ENCODE measurements at places on chromosomes 3 and 15. TPM values are rescaled to one million over a fixed set of nuclear protein-coding genes. Genes with fewer than 3 reads are reported as not detected.

- no peak for DNase-seq
Observed at GRCh38 chr3:161217496-161217895, 3.6 kb upstream of the NMD3 start.

GRCh38 chr3:32401556-32402081 lies 10.0 kb downstream of the CMTM7 start:
- DNase-seq: peak; percentile 77

DNA sequence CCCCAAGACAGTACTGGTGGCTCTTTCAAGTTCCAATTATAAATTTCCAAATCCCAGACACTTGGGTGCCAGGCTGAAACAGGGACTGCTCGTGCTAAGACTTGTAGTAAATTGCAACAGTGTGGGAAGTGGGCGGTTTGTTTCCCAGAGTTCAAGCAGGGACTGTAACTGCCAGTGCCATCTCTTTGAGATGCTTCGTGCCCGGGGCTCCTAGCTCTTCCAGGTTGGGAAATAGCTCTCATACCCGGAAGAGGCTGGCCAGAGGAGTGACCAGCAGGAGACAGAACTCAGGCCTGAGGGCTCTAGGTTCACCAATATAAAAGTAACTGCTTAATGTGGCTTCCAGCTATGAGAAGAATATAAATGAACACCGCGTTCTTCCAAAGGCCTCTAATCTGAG lies 54.0 kb upstream of the NEO1 start:
- DNase-seq: no peak

DNA sequence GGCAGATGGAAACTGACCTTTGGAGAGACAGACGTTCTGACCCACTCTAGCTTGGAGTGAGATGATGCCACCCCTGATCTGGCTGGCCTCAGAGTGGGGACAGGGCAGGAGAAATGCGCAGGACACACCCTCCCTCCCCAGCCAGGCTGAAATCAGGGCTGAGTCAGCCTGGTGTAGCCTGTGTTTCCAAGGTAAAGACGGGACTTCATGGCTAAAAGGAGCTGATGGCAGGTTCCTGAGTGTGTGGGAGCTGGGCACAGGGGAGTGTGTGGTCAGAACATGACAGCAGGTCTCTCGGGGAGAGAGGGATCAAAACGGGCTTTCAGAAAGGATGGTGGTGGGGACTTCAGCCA lies 14.6 kb upstream of the POLG start:
- no peak for DNase-seq

DNA sequence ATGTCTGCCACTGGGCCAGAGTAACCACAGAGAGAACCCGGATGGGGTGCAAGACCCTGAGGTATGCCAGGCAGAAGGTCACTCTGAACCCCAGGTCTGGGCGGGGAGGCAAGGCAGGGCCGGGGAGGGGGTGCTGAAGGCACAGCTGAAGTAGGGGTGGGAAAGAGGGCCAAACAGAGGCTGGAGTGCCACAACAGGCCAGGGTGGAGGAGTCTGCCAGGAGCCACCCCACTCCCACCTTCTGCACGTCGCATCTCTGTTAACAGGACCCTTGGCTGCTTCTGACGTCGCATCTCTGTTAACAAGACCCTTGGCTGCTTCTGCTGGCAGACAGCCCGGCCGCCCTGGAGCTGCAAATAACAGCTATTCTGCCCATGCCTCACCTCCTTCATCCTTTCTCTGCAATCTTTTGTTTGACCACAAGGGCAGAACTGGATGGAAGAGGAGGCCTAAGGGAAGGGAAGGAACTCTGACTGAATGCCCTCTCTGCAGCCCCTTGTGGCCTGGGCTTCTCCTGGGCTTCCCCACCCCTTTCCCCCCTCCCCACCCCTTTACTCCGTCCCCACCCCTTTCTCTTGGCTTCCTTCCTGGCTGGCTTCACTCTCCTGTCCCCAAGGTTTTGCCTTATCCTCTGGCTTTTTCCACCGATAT lies 20.6 kb upstream of the FBLN2 start:
- no peak for DNase-seq

DNA sequence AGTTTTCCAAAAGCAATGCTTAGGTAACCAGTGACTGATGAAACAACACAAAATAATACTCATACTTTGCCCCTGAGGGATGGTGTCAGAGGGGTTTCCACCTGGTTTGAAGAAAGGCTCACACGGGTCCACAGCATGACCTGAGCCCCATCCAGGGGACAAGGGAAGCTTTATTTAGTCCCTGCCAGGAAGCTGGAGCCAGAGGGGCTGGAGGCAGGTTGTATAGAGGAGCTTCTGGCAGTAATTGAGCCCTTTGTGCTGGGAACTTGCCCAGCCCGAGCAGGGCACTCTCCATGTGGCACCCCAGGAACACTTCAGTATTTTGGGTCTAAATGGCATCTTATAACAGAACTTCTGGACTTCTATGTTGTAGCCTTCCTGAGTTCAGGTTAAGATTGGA lies 39.2 kb upstream of the EPHB1 start:
- DNase-seq: no peak

- no peak for DNase-seq
Observed at GRCh38 chr3:132787616-132788300, 65.5 kb upstream of the NPHP3 start.

GRCh38 chr15:74128785-74129585 lies 1.4 kb upstream of the ISLR2 start:
- no peak for DNase-seq

- DNase-seq: no peak
Observed at GRCh38 chr15:39058351-39059131, 493.9 kb upstream of the RASGRP1 start.

- no peak for DNase-seq
Observed at GRCh38 chr3:114427285-114428043, 133.6 kb downstream of the TIGIT start.

DNA sequence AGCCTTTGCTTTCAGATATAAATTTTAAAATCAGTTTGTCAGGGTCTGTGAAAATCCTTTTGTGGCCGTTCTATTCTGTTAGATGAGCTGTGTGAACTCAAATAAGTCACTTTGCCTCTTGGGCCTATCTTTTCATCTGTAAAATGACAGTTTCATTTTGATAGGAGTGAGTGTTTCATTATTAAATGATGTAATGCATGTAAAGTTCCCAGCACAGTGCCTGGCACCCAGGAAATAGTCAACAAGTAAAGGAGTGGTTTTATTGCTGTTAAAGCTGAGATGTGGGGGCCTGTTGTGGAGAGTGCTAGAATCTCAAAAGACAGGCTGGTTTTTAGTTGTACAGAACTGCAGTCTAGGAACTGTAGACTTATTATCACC lies 394.5 kb upstream of the CFAP20DC start:
- no peak for DNase-seq

DNA sequence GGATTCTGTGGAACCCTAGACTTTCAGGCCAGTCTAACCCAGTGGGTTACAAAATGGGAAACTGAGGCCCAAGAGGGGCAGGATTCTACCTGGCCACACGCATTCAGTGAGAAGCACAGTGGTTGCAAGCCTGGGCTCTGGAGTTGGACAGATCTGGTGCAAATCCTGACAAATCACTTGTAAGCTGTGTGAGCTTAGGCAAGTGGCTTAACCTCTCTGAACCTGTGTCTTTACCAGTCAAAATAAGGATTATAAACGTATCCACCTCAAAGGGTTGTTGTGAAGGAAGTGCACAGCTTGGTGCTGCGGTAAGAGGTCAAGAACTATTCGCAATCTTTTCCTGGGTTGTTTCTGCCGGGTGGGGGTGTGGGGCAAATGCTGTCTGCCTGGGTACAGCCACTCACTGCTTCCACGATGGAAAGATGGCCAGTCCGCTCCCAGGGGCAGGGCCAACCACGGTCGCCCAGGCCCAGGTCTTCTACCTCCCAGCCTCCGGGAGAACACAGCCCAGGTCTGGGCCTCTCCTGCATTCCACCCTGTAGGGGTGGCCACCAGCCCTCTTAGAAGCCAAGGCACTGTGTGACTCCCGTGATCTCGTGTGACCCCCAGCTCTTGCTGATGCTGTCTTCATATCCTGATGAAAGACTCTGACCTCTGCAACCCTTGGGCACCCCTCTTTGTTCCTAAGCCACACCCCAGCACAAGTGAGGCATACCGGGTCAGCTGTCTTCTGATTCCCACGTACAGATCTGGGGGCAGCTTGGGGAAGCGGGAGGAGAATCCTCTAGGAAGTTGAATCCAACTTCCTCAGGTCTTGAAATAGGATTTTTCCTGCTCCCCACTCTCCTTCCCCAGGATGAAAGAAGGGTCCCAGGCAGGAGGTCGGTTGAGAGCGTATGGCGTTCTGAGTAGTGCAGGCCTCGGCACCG lies 1.5 kb downstream of the CHRNA3 start:
- no peak for DNase-seq

DNA sequence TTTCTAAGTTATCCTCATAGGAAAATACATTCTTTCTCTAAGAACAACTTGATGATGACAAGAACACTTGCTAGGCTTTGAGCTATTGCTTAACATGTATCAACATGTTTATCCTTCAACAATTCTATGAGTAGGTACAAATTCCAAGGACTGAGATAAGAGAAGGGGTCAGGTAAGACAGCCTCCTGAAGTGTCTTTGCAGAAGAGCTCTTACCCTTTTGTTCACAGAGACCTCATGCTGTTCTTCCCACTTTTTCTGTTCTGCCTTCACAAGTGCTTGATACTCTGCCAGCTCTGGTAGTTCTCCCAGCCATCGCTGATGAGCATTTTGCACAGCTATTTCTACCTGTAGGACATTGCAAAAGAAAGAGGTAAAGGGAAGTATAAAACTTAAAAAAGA lies 50.9 kb downstream of the CEP152 start:
- no peak for DNase-seq

GRCh38 chr15:39455471-39455991 lies 125.3 kb upstream of the THBS1 start:
- no peak for DNase-seq

DNA sequence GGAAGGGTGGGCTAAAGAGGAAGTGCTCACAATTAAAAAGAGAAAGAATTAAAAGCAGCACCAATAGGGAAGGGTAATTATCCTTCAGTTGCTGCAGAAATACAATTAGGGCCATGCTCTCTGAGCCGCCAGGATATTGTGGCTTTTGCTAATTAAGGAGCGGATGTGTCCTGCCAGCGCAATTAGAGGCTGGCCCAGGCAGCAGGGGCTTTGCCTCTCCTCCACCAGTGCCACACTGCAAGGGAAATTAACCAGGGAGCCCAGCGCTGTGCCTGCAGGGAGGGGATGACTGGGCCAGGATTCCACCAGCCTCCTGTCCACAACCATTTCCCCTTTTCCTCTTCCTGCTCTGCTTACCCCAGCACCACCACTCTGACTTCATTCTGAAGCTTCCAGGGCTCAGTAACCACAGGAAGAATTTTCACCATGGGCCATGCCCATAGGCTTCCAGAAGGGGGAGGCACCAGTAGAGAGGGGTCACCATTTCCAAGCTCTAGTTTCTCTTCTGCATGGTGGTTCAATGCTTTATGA lies 10.4 kb upstream of the AEN start:
- no peak for DNase-seq

- no peak for DNase-seq
Observed at GRCh38 chr3:101011136-101011535, 17.9 kb upstream of the ABI3BP start.

- DNase-seq: no peak
Observed at GRCh38 chr3:52078781-52079560, 22.6 kb upstream of the DUSP7 start.

DNA sequence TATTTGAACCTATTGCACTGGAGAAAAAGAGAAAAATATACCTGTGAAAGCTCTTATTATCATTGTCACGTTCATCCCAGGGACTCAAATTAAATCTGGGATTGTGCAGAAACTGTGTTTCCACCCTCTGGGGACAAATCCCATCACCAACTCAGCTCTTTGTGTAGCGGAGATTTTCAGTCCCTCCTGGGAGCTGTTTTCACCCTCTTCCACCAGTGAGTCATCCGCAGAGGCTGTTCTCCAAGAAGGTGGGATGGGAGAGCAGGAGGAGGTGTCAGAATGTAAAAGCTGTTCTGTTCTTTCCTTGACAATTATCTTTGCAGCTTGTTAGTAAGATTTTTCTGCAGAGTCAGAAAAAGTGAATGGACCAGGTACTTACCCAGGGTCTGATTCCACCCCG lies 28.0 kb downstream of the SV2B start:
- no peak for DNase-seq

GRCh38 chr15:99556011-99556410 lies 9.8 kb upstream of the MEF2A start:
- DNase-seq: no peak

- DNase-seq: no peak
Observed at GRCh38 chr3:157471064-157471463, 32.2 kb downstream of the VEPH1 start.

REC114 gene
- polyA plus RNA-seq: not detected

TMC3 gene
- polyA plus RNA-seq: 0.43 TPM

SH2D7 gene
- 0.64 TPM for polyA plus RNA-seq

FOXL2 gene
- polyA plus RNA-seq: not detected

PLOD2 gene
- polyA plus RNA-seq: 179 TPM

ZNF620 gene
- 8.6 TPM for polyA plus RNA-seq

GPR149 gene
- not detected for polyA plus RNA-seq

MCF2L2 gene
- polyA plus RNA-seq: 0.61 TPM

Data from left renal cortex interstitium (tissue), 4 donors.